A172 (cell line): ENCODE measurements at places on chromosomes 2 and 18. TPM values are rescaled to one million over a fixed set of nuclear protein-coding genes. Genes with fewer than 3 reads are reported as not detected.

DNA sequence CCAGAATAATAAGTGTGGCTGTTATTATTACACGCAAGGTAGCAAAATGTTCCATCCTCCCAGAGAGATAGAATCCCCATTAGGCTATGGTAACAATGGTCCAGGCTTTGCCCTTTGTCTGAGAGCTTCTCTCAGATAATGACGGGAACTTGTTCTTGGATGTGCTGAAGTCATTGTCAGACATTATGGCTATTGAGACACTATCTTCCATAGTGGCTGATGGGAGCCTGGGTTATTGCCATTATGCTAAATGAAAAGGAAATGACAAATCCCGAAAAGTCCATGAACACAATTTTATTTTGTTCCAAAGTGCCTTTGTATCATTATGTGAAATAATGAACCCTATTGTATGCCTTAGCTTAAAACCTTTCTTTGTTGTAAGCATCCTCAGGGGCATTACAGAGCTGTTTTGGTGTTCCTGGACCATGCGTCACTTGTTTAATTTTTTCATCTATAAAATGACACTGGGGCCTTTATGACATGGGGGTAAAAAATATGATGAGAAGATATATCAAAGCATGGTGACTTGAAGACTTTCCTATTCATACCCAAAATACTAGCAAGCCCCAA is 218.5 kb downstream of the KCNS3 start:
- DNase-seq, result no peak

DNA sequence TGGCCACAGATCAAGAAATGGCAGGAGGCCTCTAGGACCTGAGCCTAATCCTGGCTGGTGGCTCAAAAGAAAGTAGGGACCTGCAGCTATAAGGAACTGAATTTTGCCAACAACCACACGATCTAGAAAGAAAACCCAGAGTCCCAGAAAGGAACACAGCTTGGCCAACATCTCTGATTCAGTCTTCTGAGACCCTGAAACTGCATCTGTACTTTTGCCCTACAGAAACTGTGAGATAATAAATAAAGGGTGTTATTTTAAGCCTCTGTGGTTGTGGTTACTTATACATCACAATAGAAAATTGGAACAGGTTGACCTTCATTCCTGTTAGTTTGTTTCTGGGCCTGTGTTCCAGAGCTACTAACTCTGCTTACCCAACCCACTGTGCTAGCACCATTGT is 356.8 kb upstream of the ST6GAL2 start:
- DNase-seq, result no peak

DNA sequence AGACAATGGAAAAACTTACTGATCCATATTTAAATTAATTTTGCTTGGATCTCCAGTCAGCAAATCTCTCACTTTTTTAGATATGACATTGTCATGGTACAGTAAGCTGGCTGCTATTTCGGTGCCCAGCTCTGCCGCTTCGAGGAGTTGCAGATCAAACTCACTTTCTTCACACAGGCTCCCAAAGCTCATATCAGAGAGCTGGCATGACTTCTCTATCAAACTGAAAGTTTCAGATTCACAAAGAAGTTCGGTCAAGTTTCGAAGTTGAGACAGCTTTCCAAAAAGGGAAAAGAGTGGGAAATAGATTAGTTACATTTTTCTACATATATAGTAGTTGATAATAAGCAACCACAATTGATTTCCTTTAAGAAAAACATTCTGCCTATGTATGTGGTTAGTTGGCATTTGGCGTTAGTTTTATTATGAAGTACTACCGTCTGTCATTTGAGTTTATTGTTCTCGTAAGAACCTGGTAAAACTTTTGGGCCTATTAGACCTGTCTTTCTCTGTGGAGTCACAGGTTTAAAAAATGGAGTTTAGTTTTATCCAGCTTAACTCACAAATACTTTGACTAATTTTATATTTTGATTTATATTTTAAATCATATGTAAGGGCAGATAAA is 118.8 kb downstream of the ABCA12 start:
- DNase-seq, result no peak

- DNase-seq, result no peak
Observed at GRCh38 chr18:49980896-49981295, 167.6 kb upstream of the ACAA2 start.

- peak; percentile 42 for DNase-seq
Observed at GRCh38 chr18:49778826-49779465, 34.4 kb downstream of the ACAA2 start.

DNA sequence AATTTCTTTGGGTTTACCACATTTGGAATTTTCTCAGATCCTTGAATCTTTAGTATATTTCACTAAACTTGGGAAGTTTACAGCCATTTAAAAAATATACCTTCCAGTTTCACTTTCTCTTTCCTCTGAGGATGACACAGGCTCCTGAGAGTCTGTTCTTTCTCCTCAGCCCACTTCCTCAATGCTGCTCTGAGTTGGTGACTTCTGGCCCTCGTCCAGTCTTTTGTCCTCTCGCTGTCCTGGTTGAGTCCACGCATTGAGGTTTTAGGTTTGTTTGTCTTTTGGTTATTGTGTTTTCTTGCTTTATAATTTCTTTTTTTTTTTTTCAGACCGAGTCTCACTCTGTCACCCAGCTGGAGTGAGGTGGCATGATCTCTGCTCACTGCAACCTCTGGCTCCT is 40.7 kb upstream of the GALR1 start:
- peak; percentile 78 for DNase-seq

DNA sequence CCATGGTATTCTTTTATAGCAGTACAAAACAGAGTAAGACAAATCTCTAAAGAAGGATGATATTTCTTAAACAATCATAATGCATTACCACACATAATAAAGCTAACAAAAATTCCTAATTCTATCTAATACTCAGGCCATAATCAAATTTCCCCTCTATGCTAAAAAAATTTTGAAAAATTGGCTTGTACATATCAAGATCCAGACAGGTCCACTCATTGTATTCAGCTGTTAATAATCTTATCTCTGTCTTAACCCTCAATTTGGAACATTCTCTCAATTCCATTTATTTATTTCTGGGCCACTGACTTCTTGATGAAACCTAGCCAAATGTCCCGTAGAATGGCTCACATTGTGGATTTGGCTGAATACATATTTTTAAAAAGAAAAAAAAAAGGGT is 59.1 kb upstream of the PAX3 start:
- DNase-seq, result no peak

GRCh38 chr2:242030858-242031257 is 161.3 kb downstream of the RTP5 start:
- DNase-seq, result no peak

GRCh38 chr2:18077704-18078103 is 199.2 kb downstream of the KCNS3 start:
- peak; percentile 94 for DNase-seq

- no peak for DNase-seq
Observed at GRCh38 chr2:174383796-174384195, 11.7 kb upstream of the SCRN3 start.

GRCh38 chr2:157264099-157264498 is 6.6 kb downstream of the GALNT5 start:
- DNase-seq, result no peak

DNA sequence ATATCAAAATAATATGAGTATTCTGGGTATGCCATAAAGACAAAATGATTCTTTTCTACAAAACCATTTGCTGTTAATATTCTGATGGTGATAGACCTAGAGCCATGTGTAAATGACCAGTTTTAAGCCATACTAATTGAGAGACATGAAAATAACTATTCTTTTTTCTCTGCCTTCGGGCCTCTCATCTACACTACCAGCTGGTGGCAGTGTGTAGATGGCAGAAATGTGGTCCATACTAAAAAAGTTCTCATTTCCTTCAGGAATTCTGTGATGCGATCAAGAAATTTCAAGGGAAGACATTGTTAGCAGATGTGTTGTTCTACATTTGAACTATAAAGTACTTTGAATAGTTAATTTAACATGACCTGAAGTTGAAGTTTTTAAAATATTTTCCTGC is 485.2 kb downstream of the TRIB2 start:
- DNase-seq, result peak; percentile 24

- DNase-seq, result no peak
Observed at GRCh38 chr2:57576983-57577382, 469.6 kb upstream of the VRK2 start.

DNA sequence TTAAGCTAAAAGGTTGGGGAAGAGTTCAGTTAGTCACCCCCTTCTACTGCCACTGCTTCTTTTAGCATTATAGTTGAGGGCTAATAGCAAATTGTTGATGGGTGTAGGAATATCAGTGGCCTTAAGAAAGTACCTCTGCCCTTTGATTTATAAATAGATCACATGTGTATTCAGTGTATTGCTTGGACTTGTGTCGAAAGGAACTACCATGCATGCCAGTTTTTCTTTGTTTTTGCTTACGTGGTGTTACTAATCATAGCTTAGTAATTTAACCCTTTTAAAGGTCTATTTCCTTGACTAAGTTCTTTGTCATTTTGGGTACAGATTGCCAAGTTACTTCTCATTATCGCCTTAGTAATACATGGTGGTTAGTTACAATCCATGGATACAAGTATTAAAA is 85.6 kb downstream of the MIB1 start:
- no peak for DNase-seq

DNA sequence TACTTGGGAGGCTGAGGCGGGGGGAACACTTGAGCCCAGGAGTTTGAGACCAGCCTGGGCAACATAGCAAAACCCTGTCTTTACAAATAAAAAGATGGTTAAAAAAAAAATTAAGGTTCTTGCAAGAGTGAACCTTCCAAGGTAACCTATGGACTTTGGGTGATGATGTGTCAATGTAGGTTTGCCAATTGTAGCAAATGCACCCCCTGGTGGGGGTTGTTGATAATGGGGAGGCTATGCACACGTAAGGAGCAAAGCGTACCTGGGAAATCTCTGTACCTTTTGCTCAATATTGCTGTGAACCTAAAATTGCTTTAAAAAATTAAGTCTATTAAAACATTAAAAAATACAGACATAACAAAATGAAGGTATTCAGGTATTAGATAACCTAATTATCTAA is 70.4 kb downstream of the CWC22 start:
- DNase-seq, result peak; percentile 10

GRCh38 chr2:146025519-146025918 is 1505.6 kb upstream of the ZEB2 start:
- DNase-seq, result no peak

DNA sequence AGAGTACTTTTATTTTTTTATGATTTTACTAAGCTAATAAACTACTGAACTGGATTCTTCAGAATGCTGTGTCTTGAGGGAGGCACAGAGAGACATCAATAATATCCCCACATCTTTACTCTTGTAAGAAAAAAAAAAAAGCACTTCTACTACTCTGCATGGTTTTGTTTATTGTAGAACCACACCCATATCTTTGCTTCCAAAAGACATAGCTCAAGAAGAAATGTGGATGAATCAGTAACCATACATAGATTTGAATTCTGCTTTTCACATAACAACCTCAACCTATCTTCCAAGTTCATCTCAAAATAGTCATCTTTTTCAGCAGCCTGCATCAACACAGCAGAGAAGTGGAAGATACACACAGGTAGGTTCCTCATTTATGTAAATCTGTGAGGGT is 12.2 kb upstream of the COL5A2 start:
- no peak for DNase-seq

DNA sequence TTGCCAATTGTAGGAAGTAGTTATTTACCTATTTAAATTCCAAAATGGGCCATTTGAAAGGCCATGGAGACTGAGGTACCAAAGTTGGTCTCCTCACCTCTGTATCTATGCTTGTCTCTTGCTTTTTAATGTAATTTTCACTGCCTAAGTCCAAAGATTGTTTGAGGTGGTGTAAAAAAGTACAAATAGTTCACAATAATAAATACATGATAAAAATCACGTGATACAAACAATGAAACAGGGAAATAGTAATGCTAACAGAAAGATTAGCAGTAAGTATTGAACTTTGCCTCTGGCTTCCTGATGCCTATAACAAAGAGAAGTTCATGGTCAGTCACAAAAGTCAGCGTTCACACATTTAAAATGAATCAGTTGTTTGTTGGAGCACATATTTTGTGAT is 67.6 kb downstream of the CNTNAP5 start:
- DNase-seq, result no peak

DNA sequence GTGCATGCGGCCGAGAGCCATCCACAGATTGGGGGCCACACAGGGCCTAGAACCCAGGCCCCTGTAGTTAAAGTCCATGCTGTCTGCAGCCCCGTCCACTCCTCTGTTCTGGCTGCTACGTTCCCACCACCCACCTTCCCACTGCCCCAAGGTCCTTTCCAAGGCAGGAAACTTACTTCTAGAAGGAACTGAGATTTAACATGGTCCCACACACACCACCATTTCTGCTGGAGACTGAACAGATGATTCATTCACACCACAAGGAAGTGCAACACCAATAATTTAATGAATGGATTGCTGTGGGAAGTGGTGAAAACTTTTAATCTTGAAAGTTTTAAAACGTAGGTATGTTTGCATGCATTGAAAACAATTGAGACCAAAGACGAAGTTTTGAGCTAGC is 95.2 kb downstream of the LBH start:
- DNase-seq, result no peak

- DNase-seq, result no peak
Observed at GRCh38 chr18:9354256-9354655, 19.7 kb downstream of the TWSG1 start.

DNA sequence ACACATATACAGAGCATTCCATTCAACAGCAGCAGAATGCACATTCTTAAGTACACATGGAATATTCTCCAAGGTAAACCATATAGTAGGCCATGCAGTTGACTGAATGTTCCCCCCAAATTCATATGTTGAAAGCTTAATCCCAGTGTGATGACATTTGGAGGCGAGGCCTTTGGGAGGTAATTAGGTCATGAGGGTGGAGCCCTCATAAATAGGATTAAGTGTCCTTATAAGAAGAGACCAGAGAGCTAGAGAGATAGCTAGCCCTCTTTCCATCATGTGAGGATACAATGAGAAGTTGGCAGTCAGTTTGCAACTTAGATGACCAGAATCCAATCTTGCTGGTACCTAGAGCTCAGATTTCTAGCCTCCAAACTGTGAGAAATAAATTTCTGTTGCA is 27.6 kb downstream of the TMEM185B start:
- DNase-seq, result no peak

ICA1L gene
- total RNA-seq, result 9.7 and 14.4 TPM in 2 replicates

KLHL14 gene
- total RNA-seq, result not detected in 2 replicates

DOK6 gene
- not detected in 2 replicates for total RNA-seq

HOXD1 gene
- 0.34 TPM in 1 of 2 replicates, not detected in the other for total RNA-seq

SNTG2 gene
- 0.86 TPM in 1 of 2 replicates, not detected in the other for total RNA-seq

ARHGAP15 gene
- total RNA-seq, result not detected in 2 replicates

POTEE gene
- not detected in 2 replicates for total RNA-seq

SERPINB13 gene
- total RNA-seq, result not detected in 2 replicates

TNFRSF11A gene
- 0.62 and 3.4 TPM in 2 replicates for total RNA-seq

ANKZF1 gene
- total RNA-seq, result 23.6 and 24.7 TPM in 2 replicates

C1QL2 gene
- total RNA-seq, result not detected in 2 replicates

WNT10A gene
- 0.36 and 1.5 TPM in 2 replicates for total RNA-seq
